ENCODE measurements at places on chromosomes 12 and 14.

GRCh38 chr14:51776102-51776894 is 84.1 kb upstream of the GNG2 start:
- peak; percentile 89 for DNase-seq

- DNase-seq = peak; percentile 45
Measured at GRCh38 chr12:49674318-49674981, 32.8 kb downstream of the FMNL3 start.

GRCh38 chr14:76762411-76763095 is 1.3 kb downstream of the VASH1 start:
- peak; percentile 60 for DNase-seq

DNA sequence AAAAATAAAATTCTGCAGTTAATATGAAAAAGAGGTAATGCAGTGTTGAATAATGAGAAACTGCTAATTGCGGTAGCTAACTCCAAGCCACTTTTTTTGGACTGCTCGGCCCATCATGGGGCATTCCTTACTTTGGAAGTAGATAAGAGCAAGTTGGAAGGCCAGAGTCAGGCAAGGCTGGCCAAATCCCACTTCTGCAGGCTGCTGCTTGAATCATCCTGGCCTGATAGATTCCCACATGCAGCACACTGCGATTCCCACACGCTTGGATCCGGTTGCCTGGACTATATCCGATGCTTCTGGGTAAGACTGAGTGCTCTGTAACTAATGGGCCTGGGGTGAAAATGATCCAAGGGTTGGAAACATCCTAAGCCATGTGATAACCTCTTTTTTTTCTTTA is 10.6 kb downstream of the EIF2B2 start:
- DNase-seq = no peak

DNA sequence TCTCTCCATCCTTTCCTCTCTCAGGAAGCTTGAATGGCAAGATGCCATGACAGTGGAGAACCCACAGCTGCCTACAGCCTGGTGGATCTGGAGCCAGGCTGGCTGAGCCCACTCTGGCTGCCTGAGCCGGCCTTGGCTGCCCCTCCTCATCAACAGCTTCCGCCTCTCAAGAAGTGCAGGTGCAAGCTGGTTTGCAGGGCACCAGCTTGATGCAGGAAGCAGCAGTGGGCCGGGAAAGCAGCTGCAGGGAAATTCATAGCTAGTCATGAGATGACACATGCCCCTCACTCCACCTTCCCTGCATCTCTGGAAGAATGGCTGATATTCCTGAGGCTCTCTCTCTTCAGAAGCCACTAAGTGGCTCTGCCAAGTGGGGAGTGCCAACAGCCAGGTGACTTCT is 289.1 kb downstream of the RPS29 start:
- DNase-seq = no peak

- no peak for DNase-seq
Measured at GRCh38 chr12:20474443-20474842, 106.1 kb downstream of the PDE3A start.

GRCh38 chr12:48038085-48038484 is 33.8 kb upstream of the COL2A1 start:
- no peak for DNase-seq

DNA sequence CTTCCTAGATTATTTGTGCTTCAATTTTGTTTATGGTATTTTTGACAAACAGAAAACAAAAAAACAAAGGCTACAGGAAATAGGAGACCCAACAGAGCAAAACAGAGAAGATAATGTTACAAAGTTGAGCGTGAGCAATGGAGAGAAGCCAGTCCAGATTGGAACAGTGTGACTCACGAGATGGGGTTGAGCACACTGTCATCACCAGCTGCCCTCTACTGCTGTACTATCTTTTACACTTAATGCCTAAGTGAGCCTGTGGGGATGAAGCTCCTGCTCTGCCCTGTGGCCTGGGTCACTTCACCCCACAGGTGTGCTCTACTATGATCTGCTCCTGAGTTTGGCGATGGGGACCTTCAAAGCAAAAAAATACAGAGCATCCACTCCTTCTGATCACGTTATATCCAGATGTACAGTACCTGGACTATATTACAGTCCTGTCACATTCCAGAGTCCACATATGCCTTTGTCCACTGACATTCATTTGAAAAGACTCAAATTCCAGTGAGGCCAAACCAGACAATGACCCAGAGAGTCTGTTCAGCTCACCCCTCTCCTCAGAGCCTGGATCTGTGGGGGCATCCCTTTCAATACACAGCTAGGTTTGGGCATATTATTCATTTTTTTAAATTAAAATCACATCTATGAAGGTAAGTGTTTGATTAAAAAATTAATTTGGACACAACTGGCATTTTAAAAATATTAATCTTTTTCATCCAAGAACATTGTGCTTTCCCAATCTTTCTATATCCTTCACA is 4.4 kb downstream of the IPO8 start:
- DNase-seq = peak; percentile 94

- DNase-seq = peak; percentile 38
Measured at GRCh38 chr12:120599672-120600552, 18.7 kb upstream of the POP5 start.

DNA sequence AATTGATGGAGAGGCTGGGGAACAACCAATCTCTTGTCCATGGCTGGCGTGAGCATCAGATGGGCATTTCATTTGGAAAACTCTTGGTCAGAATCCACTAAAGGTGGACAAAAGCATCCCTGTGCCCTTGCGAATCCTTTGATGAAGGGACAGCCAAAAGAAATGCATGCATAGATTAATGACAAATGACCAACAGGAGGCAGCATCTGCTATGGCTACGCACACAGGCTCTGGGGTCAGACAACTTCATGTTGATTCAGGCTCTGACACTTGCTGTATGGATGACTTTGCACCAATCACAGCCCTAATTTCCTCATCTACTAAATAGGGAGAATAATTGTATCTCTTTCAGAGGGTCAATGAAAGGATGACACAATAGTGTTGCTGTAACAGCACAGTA is 117.5 kb downstream of the ASCL4 start:
- peak; percentile 14 for DNase-seq

DNA sequence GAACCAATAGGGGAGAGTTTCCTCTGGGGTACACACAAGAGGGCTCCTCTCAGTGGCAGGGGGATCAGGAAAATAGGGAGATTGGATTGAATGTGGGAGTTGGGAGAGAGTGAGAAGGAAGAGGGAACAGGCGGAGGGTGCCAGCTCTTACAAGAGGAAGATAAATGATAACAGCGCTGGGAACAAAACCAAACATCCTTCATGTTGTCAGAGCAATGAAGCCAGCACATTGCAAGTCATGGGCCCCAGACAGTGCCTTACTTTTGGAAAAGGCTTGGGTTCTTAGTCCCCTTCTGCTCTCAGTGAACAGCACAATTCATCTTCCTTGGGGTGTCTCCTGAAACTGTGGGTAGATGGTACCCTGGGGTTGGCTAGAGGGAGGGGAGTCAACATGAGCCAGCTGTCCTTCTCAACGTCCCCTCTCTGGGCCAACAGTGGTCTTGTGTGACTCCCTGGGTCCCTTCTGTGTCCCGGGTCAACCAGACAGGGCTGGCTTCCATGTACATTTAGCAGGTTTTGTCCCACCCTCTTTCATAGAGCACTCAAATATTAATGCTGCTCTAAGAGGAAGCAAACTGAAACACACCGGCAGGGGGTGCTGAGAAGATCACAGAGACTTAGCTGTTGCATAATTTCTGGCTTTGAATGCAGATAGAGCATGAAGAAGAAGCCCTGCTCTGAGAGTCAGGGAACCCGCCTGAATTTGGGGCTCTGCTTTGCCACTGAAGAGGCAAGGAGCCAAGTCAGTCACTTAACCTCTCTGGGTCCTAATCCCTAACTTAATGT is 138.5 kb downstream of the ESRRB start:
- DNase-seq = peak; percentile 59

DNA sequence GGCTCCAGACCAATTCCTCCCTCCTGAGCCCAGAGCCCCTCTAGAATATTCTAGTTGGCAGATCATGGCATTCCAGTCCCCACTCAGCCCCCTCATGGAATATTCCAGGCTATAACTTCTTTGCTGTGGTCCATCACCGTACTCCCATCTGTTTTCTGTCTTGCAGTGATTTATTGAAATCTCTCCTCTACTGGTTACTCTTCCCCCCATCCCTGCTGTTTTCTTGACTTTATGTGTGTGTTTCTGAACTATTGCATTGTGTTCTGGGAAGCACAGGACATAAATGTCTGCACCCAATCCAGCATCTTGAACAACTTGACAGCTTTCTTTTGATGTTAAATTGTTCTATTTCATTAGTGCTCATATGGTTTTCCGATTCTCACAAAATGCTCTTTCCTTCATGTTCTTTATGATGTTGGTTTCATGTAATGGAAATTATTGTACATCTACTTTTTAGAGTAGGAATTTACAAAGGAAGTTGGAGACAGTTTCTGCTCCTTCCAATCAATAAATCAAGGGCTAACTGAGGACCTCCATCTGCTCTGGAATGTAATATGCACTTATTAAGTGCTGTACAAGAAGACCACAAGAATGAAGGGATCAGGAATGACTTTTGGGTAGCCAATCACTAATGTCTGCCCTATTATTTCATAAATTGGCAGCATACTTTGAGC is 26.3 kb downstream of the PDE6H start:
- DNase-seq = no peak

GRCh38 chr12:75854681-75855309 is 176.8 kb downstream of the PHLDA1 start:
- no peak for DNase-seq

DNA sequence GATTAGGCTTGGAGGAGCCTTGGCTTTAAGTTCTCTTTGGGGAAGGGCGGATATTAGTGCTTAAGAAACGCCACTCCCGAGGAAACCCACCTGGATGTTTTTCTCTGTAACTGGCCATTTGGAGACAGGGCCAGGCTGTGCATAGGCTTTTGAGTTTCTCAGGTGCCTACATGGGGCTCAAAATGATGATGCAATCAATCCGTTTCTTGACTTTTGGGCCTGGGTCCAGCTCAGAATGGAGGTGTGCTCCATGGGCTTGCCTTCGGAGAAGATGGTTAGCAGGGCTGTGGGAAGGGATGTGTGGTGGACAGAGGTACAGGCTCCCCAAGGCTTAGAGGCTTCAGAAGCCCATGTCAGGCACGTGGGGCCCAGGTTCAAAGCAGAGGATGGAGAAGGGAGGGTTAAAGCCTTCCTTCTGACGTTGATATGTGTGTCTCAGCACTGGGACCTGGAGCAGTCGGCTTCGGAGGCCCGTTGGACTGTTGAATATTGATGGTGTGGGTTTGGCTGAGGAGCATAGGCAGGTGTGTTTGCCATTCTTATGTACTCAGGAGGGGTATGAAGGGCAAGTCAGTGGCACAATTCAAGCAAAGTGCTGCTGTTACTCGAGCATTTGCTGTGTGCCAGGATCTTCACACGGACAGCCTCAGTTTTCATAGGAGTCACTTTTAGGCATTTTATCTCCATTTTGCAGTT is 82.8 kb downstream of the SLC25A47 start:
- peak; percentile 52 for DNase-seq

- no peak for DNase-seq
Measured at GRCh38 chr12:105453316-105453715, 122.8 kb downstream of the C12orf75 start.

DNA sequence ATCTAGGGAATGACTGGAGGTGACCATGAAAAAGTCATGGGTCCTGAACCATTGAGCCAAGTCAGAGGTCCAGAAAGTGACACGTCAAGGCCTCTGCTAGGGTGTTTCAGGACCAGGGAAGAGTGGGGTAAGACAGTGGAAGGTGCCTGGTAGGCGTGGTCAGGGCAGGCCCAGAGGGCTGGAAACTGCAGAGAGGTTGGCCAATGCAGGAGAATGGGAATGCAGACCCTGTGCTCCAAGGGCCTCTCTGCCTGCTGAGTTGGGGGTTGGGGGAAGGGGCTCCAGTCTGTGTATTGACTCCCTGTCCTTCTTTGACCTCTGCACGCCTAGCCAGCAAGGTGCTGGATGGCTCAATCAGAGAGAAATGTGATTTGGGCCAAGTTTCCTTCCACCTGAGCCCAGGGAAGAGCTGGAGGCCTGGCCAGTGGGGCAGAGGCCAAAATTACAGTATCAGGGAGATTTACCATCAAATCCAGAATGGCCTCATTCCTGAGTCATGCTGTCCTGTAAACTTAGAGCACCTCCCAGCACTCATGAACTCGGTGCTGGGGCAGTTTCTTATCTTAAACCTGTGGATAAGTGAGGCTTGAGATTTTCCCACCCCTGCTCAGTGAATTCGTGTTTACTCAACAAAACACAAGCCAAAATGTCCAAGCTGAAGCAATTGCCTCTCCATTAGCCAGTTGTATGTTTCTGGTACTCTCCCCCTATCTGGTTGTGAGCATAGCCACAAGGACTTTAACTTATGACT is 24.4 kb downstream of the IRF2BPL start:
- DNase-seq = no peak

DNA sequence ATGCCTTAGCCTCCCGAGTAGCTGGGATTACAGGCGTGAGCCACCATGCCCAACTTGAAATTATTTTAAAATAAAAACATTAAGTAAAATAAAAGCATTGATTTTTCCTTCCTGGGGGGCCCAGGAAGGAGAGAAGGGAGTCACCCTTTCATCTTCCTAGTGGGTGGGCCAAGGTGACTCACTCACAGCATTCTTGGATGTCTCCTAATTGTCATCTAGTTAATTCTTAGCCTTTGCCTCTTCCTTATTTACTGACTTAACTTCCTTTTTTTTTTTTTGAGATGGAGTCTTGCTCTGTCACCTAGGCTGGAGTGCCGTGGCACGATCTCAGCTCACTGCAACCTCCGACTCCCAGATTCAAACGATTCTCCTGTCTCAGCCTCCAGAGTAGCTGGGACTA is 29.2 kb downstream of the TMEM120B start:
- no peak for DNase-seq

DNA sequence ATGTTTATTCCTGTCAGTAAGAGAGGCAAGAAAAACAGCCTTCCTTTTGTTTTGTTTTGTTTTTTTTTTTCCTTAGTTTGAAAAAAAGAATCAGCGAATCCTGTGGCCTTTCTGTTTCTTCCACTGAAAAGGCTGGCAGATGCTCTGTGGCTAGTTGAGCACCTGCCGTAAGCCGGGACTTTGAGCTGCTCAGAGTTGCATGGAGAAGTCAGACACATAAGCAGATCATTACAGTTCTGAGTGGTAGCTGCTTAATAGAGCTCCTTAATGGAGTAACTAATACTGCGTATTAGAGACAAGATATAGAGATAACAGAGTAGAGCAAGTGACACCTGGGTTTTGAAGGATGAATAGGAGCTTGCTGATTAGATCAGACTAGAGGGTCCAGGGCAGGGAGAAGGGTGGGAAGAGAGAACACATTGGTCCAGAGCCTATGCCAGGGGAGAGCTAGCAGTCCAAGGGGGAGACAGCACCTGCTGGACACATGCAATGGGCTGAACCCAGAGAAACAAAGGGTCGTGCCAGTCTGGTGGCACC is 129.4 kb downstream of the TSPAN9 start:
- no peak for DNase-seq

Measured in NCI-H69 (cell line).